ENCODE measurements at places on chromosomes 13 and 19.

DNA sequence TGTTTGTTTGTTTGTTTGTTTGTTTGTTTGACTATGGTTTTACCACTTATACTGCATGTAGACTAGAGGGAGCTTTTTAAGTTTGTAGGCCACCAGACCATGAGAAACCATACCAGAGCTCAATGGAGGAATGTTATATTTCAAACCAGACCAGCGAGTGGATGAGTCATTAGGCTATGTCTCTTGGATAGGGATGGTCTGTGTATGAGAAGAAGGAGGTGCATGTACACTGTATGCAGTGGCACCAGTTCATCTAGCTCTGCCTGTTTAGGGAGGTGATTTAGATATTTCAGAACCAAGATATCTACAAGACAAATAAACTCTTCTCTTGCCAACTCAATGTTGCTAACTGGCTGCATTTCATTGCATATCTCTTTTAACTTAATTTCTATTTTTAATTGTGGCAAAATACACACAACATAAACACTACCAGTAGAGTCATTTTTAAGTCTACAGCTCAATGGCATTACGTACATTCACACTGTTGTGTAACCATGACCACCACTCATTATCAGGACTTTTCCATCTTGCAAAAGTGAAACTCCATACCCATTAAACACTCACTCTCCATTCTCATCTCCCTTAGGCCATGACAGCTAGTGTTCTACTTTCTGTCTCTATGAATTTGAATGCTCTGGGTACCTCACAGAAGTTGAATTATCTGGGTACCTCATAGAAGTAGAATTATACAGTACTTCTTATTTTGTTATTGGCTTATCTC, 29.2 kb downstream of the SYDE1 start:
- DNase-seq = no peak

DNA sequence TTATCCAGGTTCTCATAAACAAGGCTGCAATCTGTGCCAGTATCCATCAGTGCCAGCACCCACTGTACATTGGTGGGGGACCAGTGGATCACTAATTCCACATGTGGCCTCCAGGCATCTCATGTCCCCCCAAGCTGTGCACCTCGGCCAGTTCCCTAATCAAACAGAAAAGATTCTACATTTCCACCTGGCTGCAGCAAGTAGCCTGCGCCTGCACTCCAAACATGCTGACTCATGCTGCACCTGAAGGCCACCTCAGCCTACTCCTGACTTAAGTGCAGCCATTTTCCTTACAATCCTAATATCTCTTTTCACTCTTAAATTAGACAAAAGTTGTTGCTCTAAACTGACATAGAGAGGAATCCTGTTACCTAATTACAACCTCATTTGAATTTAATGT, 729.4 kb upstream of the MIR17HG start:
- DNase-seq = peak; percentile 2

- DNase-seq = no peak
Measured at GRCh38 chr13:112947796-112948195, 21.2 kb upstream of the MCF2L start.

DNA sequence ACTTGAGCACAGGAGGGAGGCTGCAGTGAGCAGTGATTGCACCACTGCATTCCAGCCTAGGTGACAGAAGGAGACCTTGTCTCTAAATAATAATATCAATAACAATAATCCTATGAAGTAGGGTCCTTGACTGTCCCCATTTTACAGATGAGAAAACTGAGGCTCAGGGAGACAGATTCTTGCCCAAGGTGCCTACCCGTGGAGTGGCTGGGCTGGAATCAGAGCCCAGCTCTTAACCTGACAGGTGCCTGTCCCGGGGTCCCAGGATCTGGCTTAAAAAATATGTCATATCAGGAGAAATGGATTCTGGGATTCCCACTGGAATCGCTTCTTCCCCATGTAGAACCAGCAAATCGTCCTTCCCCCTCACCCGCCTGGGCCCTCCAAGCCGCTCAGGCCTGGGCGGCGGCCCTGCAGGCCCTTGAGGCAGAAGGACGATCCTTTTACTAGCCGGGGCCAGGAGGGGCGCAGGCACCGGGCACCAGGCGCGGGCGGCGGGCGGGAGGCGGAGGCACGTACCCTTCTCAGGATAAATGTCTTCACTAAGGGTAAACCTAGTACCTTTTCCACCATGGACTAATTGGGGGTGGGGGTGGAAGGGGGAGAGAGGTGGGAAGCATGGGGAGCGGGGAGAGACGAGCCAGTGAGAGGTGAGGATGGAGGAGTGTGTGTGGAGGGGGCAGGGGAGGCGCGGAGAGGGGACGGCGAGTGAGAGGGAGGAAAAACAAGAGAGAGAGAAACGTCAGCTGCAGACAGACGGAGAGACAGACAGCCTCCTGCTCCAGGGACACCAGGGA, 60.6 kb downstream of the COLGALT1 start:
- no peak for DNase-seq

GRCh38 chr19:7931221-7932061, 5.5 kb upstream of the CTXN1 start:
- no peak for DNase-seq

GRCh38 chr13:97282705-97283104, 60.6 kb downstream of the MBNL2 start:
- no peak for DNase-seq

DNA sequence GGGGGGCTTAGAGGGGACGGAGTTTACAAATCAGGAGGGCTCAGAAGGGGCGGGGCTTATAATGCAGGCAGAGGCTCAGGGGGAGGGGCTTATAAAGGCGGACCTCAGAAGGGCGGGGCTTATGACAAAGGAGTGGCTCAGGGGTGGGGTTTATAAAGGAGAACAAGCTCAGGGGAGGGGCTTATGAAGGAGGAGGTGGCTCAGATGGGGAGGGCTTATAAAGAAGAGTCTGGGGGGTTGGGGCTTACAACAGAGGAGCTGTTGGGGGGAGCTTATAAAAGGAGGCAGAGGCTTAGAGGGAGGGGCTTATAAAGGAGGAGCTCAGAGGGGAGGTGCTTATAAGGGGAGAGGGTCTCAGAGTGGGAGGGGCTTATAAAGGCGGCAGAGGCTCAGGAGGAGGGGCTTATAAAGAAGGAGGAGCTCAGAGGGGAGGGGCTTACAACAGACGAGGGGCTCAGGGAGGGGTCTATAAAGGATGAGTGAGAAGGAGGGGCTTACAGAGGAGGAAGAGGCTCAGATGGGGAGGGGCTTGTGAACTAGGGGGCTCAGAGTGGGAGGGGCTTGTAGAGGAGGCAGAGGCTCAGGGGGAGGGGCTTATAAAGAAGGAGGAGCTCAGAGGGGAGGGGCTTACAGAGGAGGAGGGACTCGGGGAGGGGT, 1.0 kb downstream of the SMIM24 start:
- no peak for DNase-seq

- no peak for DNase-seq
Measured at GRCh38 chr19:3024870-3025548, 4.1 kb downstream of the TLE2 start.

DNA sequence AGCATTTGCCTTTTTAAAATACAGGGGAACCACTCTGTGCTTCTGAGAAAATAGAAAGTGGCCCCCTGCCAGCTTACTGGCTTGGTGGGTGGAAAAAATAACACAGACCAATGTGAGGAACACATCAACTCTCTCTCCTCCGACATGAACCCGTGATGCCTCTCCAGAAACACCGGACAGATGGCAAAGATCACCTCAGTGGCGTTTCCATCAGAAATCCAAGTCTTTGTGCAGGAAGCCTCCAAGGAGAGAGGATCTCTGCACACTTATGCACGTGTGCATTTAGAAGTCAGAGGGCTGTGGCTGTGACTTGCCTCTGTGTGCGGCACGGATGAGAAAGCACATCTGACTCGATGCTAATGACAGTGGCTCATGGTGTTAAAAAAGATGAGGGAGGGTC, 112.3 kb upstream of the KLF12 start:
- DNase-seq = no peak

GRCh38 chr19:45100846-45101252, 7.9 kb downstream of the PPP1R37 start:
- DNase-seq = no peak

GRCh38 chr19:51687791-51688670, 5.1 kb upstream of the SPACA6 start:
- no peak for DNase-seq

- DNase-seq = no peak
Measured at GRCh38 chr13:23289917-23290357, 109.2 kb downstream of the SGCG start.

- no peak for DNase-seq
Measured at GRCh38 chr13:41678249-41678648, 220.9 kb downstream of the RGCC start.

GRCh38 chr19:51179256-51179655, 37.2 kb downstream of the SIGLEC7 start:
- no peak for DNase-seq

- DNase-seq = no peak
Measured at GRCh38 chr13:50584856-50585580, 258.5 kb downstream of the DLEU7 start.

DNA sequence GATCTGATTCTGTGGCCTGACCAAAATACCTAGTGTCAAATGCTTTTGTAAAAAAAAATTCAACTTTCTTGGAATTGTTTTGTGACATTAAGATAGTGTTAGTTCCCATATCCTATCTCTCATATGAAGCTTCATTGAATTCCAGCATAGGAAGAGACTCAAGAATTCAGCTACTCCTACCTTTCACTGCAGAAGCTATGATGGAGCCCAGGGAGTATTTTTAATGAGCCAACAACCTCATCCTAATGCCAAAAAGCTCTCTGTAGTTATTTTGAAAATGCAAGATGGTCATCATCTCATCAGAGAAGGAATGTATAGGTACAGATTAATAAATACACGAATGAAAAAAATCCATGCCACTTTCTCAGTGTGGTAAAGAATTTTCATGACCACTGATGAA, 431.2 kb upstream of the SGCG start:
- no peak for DNase-seq

- no peak for DNase-seq
Measured at GRCh38 chr13:87893186-87893585, 222.0 kb downstream of the SLITRK5 start.

- no peak for DNase-seq
Measured at GRCh38 chr19:719636-720344, 11.1 kb downstream of the PALM start.
